KBM-7 (cell line): ENCODE measurements at places on chromosomes 7 and 10.

DNA sequence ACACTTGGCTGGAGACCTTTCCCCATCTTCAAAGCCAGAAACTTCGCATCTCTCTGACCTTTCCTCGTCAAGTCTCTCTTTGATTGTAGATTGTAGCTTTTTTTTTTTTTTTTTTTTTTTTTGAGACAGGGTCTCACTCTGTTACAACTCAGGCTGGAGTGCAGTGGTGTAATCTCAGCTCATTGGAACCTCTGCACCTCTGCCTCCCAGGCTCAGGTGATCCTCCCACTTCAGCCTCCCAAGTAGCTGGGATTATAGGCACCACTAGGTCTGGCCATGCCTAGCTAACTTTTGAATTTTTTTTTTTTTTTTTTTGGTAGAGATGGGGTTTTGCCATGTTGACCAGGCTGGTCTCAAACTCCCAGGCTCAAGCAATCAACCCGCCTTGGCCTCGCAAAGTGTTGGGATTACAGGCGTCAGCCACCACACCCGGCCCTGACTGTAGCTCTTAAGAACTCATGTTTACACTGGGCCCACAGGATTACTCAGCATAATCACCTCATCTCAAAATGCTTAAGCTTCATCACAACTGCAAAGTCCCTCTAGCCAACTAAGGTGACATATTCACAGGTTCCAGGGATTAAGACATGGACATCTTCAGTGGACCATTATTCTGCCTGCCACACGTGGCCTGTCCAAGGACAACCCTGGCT, 11.7 kb downstream of the POLL start:
- DNase-seq = no peak

DNA sequence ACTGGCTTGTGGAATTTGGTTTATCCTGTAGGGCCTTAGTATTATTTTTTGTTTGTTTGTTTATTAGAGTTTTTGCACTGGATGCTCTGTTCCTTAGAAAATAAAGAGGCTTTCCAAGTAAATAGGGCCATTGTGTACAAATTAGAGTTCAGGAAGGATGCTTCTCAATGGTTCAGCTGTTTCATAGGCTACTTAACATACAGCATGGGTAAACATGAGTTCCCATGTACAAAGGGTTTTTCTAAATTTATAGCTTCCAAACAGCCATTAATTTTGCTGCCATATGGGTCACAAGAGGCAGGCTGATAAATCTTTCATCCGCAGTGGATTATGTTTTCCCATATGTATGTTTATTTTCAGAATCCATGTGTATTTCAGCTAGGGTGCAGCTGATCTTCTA, 121.6 kb upstream of the WDR11 start:
- DNase-seq = no peak

GRCh38 chr10:127715782-127716378, 21.1 kb upstream of the FOXI2 start:
- peak; percentile 31 for DNase-seq

- no peak for DNase-seq
These were observed 142.9 kb downstream of the NOC3L start for GRCh38 chr10:94219829-94220228.

GRCh38 chr10:96560966-96561887, 25.6 kb downstream of the TM9SF3 start:
- no peak for DNase-seq

DNA sequence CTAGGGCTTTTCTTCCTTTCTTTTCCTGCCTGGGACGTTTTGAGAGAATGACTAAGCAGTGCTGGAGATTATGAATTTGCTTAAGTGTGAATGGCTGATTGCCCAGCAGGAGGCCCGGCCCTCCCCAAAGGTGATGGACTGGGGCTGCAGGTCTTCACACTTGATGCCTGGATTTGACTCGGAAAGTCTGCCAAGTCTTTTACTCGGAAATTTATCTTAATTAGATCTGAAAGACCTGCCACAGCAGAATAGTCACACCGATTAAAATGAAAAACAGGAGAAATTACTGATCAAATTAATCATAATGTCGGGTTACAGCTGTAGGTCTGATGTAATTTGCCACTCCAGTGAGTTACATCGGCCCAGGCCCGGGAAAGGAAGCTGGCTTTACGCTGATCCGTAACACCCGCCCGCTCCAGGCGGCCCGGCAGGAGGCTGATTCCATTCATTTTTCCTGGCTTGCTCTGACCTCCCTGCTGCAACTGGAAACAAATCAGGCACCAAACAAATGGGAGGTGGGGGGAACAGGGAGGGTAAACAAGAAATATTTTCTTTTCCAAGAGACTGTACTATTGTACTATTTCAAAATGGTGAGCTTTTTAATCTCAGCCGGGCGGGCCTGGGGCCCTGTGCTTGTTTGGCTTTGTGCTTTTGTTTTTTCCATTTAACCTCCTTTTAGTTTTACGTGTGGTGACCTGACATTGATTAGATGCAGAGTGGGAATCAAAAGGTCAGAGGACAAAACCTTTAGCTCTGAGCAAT, 212.4 kb upstream of the YAE1 start:
- no peak for DNase-seq

DNA sequence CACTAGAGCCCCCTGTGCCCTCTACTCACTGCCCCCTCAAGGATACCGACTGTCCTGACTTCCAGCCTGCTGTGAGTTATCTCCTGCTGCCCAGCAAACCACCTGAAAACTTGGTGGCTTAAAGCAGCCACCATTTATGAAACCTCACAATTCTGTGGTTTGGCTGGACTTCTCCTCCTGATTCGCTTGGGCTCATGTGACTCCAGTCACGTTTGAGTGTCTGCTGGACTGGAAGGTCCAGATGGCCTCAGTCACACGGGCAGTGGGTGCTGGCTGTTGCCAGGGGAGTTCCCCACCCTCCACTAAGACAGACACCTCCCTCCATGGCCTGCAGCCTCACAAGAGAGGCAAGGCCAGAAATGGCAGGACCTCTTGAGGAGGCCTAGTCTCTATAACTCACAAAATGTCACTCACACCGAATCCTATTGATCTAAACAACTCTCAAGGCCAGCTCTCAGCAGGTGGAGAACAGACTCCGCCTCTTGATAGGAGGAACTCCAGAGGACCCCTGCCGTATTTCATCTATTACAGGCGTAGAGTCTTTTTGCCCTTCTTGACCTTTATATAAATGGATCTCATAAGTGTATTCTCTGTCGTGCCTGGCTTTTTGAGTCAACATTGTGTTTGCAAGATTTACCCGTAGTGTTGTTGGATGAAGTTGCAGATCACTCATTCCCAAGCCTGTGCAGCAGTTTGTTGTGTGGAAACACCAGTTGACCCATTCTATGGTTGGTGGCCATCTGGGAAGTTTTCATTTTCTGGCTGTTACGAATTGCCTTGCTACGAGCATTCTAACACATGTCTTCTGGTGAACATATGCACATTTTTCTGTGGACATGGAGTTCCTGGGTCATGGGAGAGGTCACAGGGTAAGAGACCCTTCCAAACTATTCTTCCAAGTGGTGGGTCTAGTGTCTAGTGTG, 48.3 kb downstream of the ZMIZ1 start:
- DNase-seq = no peak

DNA sequence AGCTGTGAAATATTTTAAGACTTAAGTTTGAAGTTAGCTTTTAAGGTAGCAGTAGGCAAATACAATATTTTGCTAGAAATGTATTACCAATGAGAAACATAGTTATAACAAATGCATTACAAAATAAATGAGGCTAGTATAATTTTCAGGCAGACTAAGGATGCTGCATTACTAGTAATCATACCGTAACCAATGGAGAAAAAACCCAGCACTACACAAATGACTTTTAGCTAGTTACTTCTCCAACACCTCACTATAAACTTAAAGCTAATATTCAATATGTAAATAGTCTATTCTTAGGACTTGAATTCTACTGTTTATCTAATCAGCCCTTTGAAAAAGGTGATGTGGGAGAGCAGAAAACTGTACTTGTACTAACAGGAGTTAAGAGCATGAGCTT, 285.3 kb upstream of the KLF14 start:
- DNase-seq = no peak

DNA sequence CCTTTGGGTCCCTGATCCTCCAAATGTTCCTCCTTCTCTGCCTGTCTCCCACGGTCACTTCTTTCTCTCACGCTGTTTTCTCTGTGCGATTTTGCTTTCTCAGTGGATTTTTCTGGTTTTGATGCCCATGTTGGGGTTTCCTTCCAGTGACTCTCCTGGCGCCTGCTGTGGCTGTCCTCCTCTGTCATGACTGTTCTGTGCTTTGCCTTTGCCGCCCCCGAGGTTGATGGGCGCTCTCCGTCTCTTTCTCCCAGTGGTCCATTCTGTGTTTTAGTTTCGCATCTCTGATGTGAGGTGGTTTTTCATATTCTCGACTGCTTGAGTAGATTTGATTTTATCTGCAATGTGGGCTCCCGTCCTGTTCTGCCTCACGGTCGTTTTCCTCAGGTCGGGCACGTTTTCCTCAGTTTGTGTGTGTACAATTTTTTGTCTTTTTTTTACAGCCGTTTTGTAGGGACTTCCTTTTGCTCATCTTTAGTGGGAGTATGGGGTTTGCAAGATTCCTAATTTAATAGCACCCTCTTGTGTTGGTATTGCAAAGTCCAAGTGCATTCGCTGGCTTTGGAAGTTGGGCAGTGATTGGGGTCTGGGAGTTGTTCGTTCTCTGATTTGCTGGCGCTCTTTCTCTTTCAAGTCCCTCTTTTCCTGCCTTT, 100.0 kb downstream of the INPP5A start:
- peak; percentile 83 for DNase-seq

DNA sequence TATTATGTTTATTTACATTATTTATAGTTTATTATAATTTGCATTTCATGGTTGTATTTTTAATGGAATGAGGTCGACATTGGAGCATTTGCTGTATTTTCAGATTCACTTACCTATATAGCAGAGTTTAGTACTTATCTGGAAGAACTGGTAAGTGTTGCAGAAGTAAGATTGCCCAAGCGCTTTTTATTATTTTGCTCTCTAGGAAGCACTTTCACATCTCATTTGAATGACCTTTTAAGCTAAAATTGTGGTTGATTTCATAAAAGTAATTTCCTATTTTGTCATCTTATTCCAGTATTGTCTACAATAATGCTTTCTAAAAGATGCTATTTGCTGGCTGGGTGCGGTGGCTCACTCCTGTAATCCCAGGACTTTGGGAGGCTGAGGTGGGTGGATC, 28.6 kb downstream of the SEC61A2 start:
- DNase-seq = no peak

DNA sequence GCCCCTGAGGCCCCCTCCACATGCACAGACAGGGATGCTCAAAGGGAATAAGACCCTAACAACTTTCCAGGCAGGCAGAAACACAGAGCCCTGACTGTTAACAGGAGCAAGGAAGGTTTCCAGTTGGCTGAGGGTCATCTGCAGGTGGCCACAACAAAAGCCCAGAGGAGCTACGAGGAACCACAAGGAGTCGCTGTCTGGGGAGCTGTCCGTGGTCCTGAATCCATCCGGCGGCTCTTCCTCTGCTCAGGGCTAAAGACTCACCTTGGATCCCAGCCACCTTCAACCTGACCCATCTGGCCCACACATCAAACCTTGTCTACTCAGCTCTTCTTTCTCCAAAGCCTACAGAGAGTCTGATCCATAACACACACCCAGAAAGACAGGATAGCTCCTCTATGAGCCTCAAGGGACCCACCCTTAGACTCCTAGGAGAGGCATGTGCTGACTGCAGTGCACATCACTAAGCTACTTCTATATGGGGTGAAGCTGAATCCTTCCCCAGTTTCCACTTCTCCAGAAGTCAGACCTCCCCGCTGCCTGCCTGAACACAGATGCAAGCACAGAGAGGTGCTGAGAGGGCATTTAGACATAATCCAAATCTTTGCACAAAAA, 104.0 kb downstream of the SLIT1 start:
- DNase-seq = peak; percentile 69

DNA sequence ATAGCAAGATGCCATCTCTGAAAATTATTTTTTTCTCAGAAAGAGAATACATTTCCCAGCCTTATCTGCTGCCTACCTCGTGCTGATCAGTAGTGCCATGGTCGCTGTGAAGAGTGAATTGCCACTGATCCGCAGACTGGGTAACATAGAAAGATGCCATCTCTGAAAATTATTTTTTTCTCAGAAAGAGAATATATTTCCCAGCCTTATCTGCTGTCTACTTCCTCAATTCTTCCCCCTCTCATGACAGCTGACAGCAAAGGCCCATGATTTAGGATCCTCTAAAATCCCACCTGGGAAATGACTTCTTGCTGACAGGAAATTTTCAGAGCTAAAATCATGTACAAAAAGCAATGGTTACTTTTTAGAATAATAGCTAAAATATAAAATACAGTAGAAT, 92.5 kb upstream of the AHR start:
- DNase-seq = peak; percentile 79

DNA sequence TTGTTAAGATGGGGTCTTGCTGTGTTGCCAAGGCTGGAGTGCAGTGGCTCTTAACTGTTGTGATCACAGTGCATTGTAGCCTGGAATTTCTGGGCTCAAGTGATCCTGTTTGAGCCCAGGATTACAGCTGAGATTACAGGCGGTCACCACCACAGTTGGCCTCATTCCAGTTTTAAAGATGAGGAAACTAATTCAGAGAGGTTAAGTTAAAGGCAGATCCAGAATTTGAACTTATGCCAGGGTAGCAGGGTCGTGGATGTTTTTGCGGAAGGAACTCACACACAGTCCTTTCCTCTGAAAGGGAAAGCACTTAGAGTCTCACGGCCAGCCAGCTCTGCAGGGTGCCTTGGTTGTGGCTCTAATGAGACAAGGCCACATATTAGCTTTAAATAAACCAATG, 84.7 kb downstream of the MMRN2 start:
- DNase-seq = peak; percentile 92

DNA sequence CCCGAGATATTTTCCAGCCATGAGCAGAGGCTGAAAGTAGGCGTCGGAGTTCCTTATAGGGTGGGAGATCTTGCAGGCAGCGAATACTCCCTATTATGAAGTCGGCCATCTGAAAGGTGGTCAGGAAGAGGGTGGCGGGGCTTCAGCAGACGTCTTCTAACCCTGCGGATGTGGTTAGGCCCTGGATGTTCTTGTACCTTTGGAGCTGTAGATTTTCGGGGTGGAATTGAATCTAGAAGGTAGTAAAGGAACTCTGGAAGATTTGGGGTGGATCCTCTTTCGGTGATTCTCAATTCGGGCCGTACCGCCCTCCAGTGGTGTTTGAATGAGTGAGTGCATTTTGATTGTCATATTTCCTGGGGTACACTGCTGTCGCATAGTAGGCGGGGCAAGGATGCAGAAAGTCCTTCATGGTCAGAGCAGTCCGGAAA, 635 bp downstream of the NUP205 start:
- peak; percentile 85 for DNase-seq

DNA sequence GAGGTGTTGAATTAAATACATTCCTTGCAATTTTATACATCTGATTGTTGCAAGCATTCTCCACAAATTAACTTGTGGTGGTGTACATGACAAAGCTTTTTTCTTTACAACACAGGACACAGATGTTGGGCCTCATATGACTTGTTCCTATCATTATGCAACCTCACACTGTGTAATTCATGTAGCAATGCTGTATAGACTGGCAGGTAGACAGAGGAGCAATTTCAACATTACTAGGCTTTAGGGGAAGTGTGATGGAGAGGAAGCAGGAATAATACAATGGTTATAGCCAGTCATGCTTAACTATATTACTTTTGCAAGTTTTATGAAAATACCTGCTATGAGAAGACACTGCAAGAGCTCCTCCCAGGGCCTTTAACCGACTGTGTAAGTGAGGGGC, 832.1 kb downstream of the CNTNAP2 start:
- no peak for DNase-seq

GRCh38 chr10:5073659-5074058, 20.6 kb upstream of the AKR1C3 start:
- DNase-seq = no peak

- no peak for DNase-seq
These were observed 94.2 kb downstream of the CUBN start for GRCh38 chr10:17035446-17035845.

GRCh38 chr7:100896732-100897608, 1.3 kb upstream of the ACHE start:
- peak; percentile 58 for DNase-seq
